ENCODE measurements at places on chromosomes 3 and 15.

GRCh38 chr3:155730843-155731242, 14.0 kb downstream of the PLCH1 start:
- DNase-seq: no peak

DNA sequence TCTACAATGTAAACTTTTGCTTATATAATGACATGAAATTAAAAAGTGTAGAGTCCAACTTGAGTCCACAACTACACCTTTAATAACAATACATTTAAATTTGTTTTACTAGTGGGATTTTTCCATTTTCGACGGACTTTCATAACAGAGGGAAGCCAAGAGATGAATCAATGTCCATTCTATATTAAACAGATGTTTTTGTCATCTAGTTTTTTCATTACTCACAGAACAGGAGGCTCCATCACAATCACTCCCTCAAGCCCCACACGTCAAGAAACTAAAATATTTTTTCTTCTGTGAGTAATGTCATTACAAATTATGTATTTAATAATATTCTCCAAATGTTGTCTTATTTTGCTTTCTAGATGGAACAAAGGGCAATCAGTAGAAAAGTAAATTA, 932.9 kb downstream of the ROBO1 start:
- no peak for DNase-seq

DNA sequence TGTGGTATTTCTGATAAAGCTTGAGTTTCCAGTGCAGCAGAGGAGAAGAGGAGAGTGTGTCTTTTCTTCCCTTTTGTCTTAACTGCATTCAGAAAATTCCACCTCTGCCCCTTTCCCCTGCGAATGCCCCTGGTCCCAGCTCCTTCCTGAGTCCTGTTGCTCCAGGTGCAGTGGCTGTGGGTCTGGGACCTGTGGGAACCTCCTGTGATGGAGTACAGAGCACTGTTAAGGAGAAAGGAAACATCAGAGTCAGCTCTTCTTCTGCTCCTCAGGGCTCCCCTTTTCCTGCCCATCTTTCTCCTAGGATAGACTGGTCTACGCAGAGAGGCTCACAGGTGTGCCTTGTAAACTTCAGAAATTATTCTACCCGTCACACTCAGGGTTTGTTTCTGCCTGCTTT, 165.8 kb upstream of the ROPN1 start:
- no peak for DNase-seq

GRCh38 chr3:76724706-76725105, 315.2 kb upstream of the ROBO2 start:
- no peak for DNase-seq

DNA sequence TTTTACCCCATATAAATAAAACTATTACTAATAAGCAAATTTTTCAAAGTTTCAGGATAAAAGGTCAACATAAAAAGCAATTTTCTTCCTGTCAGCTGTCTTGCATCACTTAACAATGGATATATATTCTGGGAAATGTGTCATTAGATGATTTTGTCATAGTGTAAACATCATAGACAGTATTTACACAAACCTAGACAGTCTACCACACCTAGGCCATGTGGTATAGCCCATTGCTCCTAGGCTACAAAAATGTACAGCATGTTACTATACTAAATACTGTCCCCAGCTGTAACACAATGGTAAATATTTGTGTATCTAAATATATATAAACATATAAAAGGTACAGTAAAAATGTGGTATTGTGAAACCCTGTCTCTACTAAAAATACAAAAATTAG, 156.7 kb downstream of the ANO10 start:
- DNase-seq: no peak

GRCh38 chr3:136818769-136819391, at the start of gene SLC35G2:
TSS of gene SLC35G2 (plus strand) at chr3:136819126. CDS start at chr3:136854461, 35,335 bp downstream.
- peak; percentile 49 for DNase-seq

DNA sequence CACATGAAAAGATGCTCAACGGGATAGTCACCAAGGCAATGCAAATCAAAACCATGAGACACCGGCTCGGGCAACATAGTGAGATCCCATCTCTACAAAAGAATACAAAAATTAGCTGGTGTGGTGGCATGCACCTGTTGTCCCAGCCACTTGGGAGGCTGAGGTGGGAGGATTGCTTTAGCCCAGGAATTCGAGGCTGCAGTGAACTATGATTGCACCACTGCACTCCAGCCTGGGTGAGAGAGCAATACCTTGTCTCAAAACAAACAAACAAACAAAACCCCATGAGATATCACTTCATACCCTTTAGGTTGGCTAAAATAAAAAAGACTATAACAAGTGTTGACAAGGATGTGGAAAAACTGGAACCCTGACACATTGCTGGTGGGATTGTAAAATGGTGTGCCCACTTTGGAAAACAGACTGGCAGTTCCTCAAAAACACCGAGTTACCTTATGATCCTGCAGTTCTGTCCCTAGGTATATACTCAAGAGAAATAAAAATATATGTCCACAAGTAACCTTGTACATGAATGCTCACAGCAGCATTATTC, 3.8 kb upstream of the PPARG start:
- DNase-seq: no peak

DNA sequence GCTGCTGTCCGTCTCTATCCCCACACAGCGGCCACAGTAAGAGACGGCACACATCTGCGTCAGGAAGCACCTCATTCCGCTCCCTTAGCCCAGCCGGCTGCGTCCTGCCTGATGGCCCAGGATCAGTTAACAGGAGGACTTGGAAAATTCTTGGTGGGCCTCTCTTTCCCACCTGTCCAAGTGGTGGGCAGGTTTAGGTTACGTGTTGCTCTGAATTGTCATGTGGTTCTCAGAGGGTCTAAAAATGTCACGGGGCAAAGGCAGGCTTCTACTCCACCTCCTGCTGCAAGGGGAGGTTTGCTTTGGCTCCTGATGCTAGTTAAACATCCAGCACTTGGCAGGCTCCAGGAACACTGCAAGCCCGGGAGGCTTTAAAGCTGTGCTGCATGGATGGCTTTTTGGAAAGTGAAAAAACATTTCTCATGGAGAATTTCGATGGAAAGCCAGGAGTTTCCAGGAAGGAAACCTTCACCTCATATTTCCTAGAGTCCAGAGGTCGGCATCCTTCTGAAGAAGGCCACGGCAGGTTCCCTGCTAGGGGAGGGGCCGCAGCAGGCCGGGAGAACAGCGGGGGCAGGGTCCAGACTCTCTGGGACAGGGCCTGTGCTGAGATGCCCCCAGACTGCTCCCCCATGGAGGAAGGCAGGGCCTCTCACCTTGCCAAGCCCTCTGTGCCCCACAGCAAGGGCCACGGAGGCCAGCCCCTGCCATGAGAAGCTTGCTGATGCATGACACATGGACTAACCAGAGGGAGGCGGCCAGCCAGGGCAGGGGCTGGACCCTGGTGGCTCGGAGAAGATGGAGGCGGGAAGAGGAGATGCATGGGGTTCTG, 10.8 kb downstream of the CTSH start:
- no peak for DNase-seq

GRCh38 chr3:20232906-20233780, 47.1 kb upstream of the SGO1 start:
- no peak for DNase-seq

GRCh38 chr3:16836505-16837237, 48.1 kb upstream of the PLCL2 start:
- no peak for DNase-seq

GRCh38 chr15:79092382-79092781, 1.8 kb upstream of the RASGRF1 start:
- DNase-seq: no peak

DNA sequence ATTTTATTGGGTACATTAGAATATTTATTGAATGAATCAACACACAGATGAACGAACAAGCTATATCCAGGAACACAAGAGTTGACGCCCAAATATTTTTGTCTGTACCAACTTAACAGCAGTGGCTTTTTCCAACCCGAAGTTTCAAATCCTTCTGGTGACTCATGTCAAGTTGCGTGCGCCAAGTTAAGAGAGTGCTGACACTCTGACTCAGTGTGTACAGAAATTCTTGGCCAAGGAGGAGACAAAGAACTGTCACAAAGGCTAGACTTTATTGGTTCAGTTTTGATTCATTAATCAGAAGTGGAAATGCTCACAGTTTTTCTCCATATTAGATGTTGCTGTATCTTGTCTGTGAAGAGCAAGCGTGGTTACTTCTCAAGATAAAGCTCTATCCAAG, 59.6 kb upstream of the TSC22D2 start:
- no peak for DNase-seq

DNA sequence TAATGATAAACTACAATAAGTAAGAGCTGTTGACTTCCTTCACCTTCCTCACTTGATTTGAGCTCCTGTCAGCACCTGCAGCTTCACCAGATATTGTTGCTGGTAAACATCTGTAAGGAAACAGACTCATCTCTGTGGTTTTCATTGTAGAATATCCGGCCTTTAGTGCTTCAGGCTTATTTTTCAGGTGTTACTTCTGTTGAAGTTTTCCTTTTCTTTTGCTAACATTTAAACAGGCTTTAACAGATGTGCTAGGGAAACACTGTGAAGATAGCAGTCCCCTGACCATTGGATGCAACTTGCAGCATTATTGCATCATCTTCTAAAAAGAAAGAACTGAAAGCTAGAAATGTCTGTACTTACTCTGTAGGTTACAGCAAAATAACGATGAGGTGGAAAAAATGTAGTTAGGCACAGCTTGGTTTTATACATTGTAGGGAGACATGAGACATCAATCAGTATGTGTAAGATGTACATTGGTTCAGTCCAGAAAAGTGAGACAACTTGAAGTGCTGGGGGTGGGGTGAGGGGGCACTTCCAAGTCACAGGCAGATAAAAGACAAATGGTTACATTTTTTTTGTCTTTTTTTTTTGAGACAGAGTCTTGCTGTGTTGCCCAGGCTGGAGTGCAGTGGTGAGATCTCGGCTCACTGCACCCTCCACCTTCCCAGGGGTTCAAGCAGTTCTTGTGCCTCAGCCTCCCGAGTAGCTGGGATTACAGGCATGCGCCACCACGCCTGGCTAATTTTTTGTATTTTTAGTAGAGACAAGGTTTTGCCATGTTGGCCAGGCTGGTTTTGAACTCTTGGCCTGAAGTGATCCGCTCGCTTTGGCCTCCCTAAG, 10.2 kb downstream of the EDEM1 start:
- DNase-seq: no peak

- no peak for DNase-seq
Observed at GRCh38 chr3:76264496-76264895, 479.1 kb upstream of the ZNF717 start.
